ENCODE measurements at places on chromosomes 6 and 20.

- DNase-seq = no peak
These were observed 2.3 kb upstream of the TOMM34 start for GRCh38 chr20:44962483-44962882.

GRCh38 chr6:151716526-151716932 lies 91.0 kb upstream of the ESR1 start:
- no peak for DNase-seq

DNA sequence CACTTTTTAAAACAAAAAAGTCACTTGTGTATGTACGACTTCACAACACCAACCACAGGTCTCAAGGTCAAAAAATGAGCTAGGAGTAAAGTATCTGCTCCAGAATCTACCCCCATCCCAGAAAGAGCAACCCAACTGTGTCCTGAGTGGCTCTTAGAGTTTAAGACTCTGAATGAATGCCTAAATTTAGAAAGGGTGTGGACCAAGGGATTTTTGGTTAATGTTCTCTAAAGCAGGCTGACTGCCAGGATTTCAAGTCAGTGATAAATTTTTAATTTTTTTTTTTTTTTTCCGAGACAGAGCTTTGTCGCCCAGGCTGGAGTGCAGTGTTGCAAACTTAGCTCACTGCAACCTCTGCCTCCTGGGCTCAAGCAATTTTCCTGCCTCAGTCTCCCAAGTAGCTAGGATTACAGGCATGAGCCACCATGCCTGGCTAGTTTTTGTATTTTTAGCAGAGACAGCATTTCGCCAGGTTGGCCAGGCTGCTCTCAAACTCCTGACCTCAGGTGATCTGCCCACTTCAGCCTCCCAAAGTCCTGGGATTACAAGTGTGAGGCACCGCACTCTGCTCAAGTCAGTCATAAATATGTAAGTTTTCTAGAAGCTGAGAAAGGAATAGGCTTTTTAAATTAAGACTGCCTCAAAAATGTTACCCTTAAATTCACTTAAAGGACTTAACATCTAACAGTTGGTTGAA lies 20.2 kb downstream of the STAU1 start:
- DNase-seq = no peak

DNA sequence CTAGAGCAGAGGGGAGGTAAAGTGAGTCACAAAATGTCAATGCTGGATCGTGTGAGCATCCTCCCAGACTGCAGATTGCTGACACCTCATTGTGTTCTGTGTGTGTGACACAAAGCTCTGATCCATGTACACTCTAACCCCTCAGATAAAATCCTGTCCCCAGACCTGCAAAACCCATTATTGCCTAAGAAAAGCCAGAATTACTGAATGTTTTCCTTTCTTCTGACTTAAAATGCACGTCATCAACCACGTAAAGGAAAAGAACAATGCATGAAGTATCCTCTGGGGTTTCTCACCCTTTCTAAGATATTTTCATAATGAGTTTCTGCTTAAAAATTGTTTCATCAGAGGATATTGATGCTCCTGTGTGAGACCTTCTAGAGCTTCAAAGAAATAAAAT lies 218.0 kb upstream of the PREP start:
- no peak for DNase-seq

DNA sequence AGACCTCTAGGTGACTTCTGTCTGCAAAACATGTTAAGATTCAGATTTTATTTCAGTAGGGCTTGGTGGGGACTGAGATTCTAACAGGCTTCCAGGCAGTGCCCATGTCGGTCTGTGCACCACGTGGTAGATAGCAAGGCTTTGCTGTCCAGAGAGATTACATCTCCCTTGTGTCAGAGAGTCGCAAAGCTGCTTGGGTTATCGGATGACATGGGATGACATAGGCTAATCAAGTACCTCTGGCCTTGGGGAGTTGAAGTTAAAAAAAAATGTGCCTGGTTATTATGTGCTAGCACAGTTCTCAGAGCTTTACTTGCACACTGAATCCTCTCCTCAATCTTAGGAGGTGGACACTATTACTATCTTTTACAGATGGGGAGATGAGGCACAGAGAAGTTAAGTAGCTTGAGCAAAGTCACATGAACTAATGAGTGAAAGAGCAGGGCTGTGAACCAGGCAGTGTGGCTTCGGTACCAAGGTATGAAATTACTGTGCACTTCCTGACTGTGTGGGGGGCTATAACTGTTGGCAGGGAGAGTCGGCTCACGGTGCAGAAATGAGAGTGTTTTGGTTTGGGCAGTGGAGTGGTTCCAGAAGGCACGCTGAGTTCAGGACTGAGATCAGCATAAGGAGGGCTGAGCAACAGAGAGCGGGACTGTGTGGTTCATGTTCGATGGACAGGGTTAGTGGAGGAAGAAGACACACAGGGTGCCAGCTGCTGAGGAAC lies 41.1 kb downstream of the FARS2 start:
- no peak for DNase-seq

- DNase-seq = no peak
These were observed 62.9 kb upstream of the ARG1 start for GRCh38 chr6:131510094-131510493.

DNA sequence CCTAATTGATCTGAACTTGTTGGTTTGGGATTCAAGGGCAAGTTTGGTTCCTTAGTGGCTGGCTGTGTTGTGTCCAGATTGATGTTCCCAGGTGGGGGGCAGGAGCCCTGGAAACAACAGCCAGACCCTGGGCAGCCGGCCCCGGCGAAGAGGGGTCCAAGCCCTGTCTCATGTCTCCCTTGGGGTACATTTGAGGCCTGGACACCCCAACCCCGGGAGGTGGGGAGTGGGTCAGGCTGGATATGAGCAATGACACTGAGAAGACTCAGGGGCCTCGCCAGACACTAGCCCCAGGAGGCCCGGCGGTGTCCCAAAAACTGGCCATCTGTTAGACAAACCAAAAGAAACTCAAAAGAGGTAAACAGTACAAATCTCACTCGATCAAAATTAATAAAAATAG lies 79.6 kb downstream of the YTHDF1 start:
- no peak for DNase-seq

DNA sequence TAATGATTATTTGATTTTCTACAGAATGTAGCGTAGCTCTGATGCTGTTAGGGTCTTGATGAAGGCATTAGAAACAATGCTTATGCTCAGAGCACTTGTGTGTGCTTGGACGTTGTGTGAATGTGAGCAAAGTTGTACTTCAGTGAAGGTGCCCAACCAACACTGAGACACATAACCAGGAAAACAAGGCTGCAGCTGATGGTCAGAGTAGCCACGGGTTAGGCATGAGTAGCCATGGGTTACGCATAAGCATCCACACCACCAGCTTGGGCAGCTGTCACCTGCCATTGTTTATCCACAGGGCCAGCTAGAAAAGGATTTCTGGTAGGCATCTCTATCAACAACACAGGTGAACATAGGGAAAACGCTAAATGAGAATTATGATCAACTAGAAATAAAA lies 326.6 kb downstream of the NRN1 start:
- no peak for DNase-seq

- DNase-seq = no peak
These were observed 161.3 kb downstream of the MEI4 start for GRCh38 chr6:77814119-77814518.

DNA sequence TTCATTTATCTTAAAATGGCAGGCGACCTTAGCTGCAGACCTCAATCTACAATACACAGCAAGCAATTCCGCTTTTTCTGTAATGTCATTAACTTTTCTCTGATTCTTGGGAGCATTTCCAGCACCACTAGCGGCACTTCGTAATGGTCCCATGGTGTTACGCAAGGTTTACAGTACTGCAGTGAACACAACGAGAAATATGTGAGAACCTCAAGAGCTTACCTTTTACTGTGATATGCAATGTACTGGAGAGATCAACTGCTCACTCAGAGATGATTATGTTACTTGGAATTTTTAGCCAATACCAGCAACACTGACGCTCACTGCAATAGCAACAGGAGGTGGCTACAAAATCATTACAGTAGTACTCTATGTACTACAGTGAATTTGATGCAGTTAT lies 2.8 kb upstream of the CEP43 start:
- DNase-seq = no peak

DNA sequence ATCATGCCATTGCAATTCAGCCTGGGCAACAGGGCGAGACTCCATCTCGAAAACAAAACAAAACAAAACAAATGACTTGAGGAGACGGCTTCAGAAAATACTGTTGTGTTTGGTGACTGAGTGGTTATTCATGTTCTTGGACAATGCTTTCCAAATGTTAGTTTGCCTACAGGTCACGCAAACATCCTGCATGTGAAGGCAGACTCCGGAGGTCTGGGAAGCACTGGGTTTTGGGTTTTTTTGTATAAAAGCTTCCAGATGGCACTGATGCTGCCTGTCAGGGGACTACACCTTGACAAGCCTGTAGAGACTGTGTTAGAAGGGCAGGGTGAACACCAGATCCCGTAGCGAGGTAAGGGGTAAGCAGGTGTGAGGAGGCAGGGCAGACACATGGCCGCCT lies 81.7 kb downstream of the THBS2 start:
- no peak for DNase-seq

GRCh38 chr20:33030076-33030475 lies 1.4 kb upstream of the BPIFB6 start:
- DNase-seq = no peak

- DNase-seq = no peak
These were observed 11.3 kb upstream of the ADGB start for GRCh38 chr6:146587459-146587858.

- DNase-seq = no peak
These were observed 65.0 kb upstream of the MAP3K4 start for GRCh38 chr6:160926281-160927276.

- no peak for DNase-seq
These were observed 173.7 kb upstream of the ZNF217 start for GRCh38 chr20:53767206-53767930.

- DNase-seq = no peak
These were observed 32.6 kb downstream of the SERINC1 start for GRCh38 chr6:122438975-122439374.

DNA sequence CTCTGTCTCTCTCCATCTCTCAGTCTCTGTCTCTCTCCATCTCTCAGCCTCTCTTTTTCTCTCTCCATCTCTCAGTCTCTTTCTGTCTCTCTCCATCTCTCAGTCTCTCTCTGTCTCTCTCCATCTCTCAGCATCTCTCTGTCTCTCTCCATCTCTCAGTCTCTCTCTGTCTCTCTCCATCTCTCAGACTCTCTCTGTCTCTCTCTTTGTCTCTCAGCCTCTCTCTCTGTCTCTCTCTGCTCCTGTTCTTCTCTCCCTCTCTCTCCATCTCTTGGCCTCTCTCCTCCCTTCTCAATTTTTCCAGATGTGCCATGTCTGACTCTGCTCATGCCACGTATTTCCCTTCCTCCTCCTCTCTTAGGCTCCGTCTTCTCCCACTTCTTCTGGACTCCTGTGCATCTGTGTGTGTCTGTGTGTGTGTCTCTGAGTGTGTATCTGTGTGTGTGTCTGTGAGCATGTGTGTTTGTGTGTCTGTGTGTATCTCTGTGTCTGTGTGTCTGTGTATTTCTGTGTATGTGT lies 72.7 kb downstream of the SRC start:
- DNase-seq = no peak

DNA sequence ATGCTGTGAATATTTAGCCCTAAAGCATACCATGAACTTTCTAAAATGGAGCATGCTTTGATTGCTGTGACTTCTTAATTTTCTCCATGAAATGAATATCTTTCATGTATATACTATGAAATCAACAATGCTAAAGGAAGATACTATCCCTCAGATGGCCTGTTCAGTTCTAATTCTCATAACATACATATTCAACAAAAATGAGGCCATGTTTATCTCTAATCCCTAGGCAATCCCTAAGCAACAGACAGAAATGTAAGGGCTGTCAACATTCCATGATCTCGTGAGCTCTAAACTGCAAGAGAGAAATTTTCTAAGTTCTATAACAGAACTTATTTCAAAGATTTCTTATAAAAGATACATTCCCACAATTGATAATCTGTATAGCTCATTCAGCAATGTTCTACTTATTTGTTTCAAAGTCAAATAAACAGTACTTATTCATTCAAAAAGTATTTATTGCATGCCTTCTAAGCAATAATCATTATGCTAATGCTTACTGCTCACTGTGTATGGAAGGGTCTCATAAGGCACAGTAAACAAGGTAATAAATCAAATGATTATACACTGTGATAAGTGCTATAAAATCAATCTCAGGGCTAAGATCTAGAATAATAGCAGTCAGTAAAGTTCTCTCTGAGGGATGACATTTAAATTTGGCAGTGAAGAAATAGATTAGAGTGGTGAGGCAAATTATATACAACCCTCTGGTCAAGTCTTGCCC lies 492.9 kb downstream of the PHF3 start:
- DNase-seq = no peak

Measured in stimulated activated CD8-positive, alpha-beta memory T cell treated with anti-CD3 and anti-CD28 coated beads, Interleukin-4, amount 100 ng/mL, for 1 hour (primary cell).